Activated naive CD8-positive, alpha-beta T cell treated with anti-CD3 and anti-CD28 coated beads for 36 hours (primary cell): ENCODE measurements at places on chromosomes 12 and 14. TPM values are rescaled to one million over a fixed set of nuclear protein-coding genes. Genes with fewer than 3 reads are reported as not detected.

- peaks cover 31% of the 10 kb centered on the region for H3K36me3 ChIP-seq
- no peak overlapping the region for H3K27ac ChIP-seq
- no peaks in the 10 kb centered on the region for H3K27me3 ChIP-seq
- H3K4me3 ChIP-seq: no peak overlapping the region
Observed at GRCh38 chr14:88733121-88733520, 59.6 kb downstream of the EML5 start.

DNA sequence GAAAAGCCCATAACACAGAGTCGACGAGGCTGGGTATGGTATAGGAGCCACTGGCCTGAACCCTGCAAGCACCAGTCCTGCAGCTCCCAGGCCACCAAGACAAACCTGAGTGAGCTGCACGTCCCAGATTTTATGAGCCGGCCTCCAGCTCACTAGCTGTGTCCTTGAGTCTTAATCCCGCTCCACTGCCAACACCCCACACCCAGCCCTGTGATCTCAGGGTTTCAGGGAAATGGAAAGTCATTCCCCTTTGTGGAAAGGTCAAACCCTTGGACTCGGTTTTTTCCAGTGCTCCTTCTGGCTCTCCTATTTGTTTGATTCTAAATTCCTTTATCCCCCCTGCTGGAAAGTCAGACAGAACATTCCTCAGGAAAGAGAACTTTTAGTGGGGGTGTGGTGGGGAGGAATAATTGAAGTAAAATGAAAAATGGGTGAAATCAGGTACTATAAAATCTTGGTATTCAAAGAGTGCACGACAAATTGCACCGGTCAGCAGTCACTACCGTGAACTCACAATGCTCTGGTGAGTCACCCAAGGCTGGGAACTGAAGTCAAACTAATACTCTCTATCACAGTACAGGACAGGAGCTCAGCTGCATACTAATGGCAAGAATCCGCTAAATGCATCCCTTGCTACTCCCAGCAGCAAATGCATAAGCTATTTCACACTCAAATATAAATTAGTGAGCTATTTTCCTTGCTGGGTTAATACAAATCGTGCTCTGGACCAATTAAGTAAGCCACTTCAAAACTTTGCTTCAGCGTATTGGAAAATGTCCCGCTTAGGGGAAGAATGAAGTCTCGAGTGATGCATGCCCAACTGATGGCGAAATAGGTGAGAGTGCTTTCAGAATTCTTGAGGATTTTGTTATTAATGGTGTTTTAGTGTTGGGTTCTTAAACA lies 9.0 kb downstream of the PITPNM2 start:
- no peaks in the 10 kb centered on the region for H3K27me3 ChIP-seq
- H3K4me3 ChIP-seq: no peak overlapping the region
- peaks cover 6% of the 10 kb centered on the region for H3K36me3 ChIP-seq
- peaks cover 35% of the 10 kb centered on the region for H3K4me1 ChIP-seq
- no peak for DNase-seq
- no peak overlapping the region for H3K27ac ChIP-seq

- no peaks in the 10 kb centered on the region for H3K4me1 ChIP-seq
- H3K27me3 ChIP-seq: no peaks in the 10 kb centered on the region
- no peaks in the 10 kb centered on the region for H3K36me3 ChIP-seq
- no peak overlapping the region for H3K4me3 ChIP-seq
Observed at GRCh38 chr12:85626001-85626783, 210.0 kb downstream of the RASSF9 start.

- H3K27ac ChIP-seq: no peak overlapping the region
- no peak overlapping the region for H3K4me3 ChIP-seq
- H3K27me3 ChIP-seq: peaks cover 16% of the 10 kb centered on the region
- H3K4me1 ChIP-seq: no peaks in the 10 kb centered on the region
Observed at GRCh38 chr12:109029411-109029810, 8.5 kb upstream of the SVOP start.

The CCDC196 gene
- not detected for total RNA-seq
